Stimulated activated CD4-positive, alpha-beta T cell treated with anti-CD3 and anti-CD28 coated beads, Interleukin-1b, Interleukin-23, amount 100 ng/mL, for 4 hours (primary cell): ENCODE measurements at places on chromosomes 2 and 18.
A peak's percentile ranks its signal among the peaks of the same experiment; 100 is the strongest.

GRCh38 chr2:164617466-164617865, 3.8 kb downstream of the GRB14 start:
- DNase-seq: no peak

- DNase-seq: no peak
Observed at GRCh38 chr2:240353086-240353798, 82.2 kb upstream of the GPC1 start.

DNA sequence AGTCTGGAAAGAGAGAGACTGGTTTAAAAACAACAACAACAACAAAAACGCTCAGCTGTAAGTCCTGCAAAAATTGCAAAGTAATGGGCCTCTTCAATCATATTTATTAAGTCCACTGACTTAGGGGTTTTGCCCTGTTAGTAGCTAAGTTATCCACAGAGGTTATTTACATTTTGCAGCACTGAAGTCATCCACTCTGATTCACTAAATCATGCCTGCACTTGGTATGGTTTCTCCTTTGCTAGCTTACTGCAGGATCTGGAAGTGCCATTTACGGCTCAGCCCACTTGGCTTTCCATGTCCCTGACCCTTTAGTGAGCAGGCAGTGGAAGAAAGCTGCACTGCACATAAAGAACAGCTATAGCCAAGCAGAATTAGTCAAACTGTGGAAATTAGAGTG, 484.4 kb downstream of the NRXN1 start:
- DNase-seq: no peak

GRCh38 chr2:145267451-145267850, 747.5 kb upstream of the ZEB2 start:
- no peak for DNase-seq

- DNase-seq: no peak
Observed at GRCh38 chr2:238696331-238696730, 151.6 kb upstream of the TWIST2 start.

- no peak for DNase-seq
Observed at GRCh38 chr18:62324181-62324828, 805 bp upstream of the TNFRSF11A start.

DNA sequence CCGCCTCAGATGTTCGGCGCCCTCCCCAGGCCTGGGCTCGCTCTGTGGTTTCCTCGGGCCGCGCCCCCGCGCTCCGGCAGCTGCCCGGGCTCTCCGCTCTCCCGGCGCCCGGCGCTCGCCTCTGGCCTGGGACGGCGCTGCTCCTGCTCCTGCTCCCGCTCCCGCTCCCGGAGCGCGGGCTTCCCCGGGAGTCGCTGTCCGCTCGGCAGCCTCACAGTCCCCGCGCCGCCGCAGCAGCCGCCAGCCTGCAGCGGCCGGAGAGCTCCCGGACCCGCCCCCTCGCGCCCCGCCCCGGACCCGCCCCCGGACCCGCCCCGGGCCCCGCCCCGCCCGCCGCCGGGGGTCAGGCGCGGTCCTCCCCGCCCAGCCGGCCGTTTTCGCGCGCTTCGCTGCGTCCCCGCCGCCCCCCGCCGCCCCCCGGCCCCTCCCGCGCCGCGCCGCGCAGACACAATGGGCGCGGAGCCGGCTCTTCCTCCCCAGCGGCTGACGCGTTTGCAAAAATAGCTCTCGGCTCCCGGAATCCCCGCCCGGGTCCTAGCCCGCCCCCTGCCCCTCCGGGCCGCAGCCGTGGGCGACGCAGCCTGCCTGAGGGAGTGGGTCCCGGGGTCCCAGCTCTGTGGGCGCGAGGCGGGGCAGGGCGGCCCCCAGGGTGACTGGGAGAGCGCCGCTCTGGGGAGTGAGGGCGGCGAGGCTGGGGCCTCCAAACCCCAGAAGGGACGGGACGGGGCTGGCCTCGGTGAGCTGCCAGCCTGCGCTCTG, at the start of gene ARL4C:
Gene ARL4C (minus strand): TSS at position 247 of the 759 bp plus-strand sequence. CDS start 495 bp downstream, outside the sequence.
- peak; percentile 51 for DNase-seq

- DNase-seq: no peak
Observed at GRCh38 chr2:54898456-54899226, 151.6 kb downstream of the RTN4 start.

GRCh38 chr18:27847412-27847811, 329.5 kb downstream of the CDH2 start:
- DNase-seq: no peak

DNA sequence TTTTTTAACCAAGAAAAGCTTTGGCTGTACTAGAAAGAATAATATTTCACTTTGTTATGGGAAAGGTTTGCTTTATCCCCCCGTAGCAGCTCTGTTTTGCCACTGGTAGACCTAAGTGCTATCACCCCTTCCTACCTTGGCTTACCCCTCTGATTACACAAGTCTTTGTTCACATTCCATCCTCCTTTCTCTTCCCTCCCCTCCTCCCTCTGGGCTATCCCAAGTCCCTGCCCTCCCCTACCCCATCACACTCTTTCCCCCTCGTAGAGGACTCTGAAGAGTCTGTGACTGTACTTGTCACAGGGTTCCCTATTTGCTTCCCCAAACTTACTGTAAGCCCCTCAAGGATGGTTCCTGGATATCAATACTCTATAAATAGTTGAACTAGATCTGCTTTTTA, 152.9 kb upstream of the NOSTRIN start:
- DNase-seq: no peak

DNA sequence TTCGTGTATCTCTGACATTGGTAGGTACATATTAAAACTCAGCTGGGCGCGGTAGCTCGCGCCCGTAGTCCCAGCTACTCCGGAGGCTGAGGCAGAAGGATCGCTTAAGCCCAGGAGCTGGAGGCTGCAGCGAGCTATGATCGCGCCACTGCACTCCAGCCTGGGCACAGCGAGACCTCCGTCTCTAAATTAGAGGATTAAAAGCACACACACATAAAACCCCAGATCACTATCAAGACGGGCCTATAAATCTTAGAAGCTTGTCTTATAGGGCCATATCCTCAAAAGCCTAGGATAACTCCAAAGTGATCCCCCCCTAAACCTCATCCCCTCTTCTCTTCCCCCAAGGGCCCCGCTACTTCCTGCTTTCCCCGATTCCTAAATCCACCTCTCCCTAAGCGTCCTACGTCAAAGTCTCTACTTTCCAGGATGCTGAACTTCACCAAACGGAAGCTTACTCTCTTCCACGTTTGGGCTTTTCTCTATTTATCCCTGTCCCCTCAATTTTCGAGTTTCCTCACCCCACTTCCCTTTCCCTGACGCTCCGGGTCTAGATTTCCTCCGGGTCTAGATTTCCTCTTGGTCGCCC, 707 bp downstream of the KRCC1 start:
- no peak for DNase-seq

DNA sequence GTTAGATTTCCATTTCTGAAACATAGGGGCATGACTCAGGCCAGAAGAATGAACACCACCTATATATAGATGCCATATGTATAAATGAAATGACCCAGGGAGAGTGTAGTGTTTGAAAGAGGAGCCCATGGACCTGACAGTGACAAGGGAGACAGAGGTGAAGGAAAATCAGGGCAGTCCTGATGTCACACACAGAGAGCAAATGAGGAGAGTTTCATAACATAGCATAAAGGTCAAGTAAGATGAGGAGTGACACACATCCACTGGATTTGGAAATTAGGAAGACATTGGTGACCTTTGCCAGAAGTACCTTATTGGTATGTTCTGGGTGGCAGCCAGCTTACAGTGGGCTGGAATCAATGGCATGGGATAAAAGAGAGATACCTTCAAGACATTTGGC, 276.7 kb downstream of the ZNF385B start:
- DNase-seq: no peak

- no peak for DNase-seq
Observed at GRCh38 chr2:123715467-123715982, 309.6 kb upstream of the CNTNAP5 start.

- no peak for DNase-seq
Observed at GRCh38 chr2:137912371-137912770, 51.9 kb upstream of the HNMT start.

DNA sequence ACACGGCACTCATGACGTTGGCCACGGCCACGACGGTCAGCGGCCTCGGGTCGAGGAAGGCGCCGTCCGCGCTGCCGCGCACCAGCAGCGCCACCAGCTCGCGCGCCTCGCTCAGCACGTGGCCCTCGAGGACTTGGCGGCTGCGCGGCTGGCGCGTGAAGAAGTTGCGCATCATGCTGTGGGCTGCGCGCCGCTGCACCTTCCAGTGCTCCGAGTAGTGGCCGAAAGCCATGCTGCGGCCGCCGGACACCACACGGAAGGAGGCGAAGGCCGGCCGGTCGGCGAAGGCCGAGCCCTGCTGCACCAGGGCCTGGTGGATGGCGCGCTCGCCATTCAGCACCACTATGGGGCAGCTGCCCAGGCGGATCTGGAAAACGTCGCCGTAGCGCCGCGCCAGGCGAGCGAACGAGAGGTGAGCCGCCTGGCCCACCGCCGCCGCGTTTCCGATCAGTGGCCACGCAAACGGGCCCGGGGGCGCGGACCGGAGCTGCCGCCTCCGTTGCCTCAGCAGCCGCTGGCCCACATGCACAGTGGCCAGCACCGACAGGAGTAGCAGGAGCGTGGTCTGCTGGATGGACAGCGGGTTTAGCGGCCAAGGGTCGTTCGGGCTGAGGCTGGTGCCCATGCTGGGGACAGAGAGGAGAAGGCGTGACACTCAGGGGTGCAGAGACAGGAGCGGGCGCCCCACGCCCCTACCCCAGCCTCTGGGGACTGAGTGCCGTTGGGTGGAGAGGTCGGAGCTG, 1.0 kb downstream of the CYP1B1 start:
- no peak for DNase-seq

- DNase-seq: no peak
Observed at GRCh38 chr2:188440849-188441248, 149.2 kb downstream of the GULP1 start.

- DNase-seq: no peak
Observed at GRCh38 chr18:59456657-59457056, 97.6 kb upstream of the LMAN1 start.

DNA sequence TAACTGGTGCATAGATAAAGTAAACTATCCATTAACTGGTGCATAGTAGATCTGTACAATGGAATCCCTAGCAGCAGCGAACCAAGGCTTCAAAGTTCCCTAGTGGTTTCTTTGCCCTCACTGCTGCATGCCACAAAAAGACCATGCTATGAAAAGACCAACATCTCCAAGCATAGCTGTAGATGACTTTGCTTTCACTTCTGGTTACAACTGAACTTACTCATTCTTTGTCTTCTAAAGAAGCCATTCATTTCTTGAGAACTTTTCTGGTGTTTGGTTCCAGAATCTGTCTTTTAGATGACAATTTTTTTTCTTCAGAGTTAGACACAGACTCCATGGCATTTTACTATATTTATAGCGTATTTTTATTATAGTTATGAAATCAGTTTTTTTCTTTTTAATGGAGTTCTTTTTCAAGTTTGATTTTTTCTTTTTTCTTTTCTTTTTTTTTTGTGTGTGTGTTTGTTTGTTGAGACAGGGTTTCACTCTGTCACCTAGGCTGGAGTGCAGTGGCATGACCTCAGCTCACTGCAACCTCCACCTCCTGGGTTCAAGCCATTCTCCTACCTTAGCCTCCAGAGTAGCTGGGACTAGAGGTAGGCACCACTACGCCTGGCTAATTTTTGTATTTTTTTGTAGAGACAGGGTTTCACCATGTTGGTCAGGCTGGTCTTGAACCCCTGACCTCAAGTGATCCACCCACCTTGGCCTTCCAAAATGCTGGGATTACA, 63.6 kb downstream of the SLC35F5 start:
- DNase-seq: no peak

DNA sequence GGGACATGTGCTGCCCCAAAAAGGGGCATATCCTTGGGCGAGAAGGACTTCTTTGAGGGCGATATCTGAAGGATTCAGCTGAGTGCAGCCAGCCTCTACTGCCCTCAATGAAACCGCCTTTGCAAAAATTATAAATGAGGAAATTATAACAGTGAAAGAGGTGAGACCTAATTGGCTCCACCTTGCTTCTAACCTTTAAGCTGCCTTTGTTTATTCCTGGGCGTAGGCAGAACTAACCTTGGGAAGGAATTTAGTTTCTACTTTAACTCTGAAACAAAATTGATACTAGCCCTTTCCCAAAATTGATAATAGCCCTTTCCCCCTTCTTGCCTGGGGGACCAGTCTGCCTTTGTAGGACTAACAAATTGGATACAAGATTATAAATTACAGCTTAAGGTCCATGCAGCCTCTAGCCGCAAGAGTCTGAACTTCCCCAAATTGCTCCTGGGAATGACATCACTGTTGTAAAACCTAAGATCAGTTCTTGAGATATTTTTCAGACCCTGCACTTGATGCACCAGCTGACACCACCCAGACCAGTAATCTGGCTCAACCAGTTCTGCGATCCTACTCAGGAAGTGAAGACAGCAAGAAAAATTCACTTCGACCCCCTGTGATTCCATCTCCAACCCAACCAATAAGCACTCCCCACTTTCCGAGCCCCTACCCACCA, 36.0 kb upstream of the ASAP2 start:
- no peak for DNase-seq

- DNase-seq: no peak
Observed at GRCh38 chr2:157269922-157270321, 12.4 kb downstream of the GALNT5 start.

- no peak for DNase-seq
Observed at GRCh38 chr2:212064318-212064717, 474.3 kb downstream of the ERBB4 start.

DNA sequence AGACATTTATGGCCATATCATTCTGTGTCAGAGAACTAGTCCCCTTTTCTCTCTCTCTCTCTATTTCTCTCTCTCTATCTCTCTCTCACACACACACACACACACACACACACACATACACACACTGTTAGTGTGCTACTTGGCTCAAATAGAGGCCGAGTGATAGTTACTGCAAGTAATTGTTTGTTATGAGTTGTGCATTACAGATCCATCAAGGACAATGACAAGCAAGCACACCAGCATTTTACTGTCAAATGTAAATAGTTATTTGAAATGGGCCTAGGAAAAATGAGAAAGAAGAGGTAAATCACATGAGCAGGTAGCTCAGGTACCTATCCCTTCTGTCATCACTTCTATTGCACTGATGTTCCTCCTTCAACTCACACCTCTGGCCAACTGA, 122.4 kb upstream of the CDH7 start:
- DNase-seq: no peak

DNA sequence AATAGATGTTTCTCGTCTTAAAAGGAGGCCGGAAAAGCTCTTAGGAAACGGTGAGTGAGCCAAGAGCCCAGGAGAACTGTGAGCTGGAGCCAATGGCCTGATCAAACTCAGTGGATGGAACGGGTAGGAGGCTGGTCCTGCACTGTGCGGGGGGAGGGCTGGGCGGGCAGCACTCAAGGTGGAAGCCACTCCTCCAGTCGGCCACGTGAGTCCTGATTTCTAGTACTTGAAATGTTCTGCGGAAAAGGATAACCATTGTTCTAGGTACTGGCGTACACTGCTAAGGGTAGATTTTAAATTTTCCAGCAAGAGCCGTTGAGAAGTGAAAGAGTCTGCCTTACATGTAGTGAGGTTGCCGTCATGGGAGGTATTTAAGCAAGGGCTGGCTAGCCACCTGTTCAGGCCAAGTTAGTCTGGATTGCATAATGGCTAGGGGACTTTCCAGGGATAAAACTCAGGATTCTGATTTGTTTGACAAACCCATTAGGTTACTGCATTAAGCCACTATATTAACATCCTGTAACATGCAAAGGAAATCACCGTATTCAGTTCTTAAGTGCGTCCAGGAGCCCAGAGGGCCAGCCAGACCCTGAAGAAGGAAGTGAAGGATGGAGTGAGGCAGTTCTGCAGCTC, 51.3 kb upstream of the ODC1 start:
- DNase-seq: no peak

GRCh38 chr2:149473068-149473467, 114.5 kb downstream of the MMADHC start:
- no peak for DNase-seq
